SK-MEL-5 (cell line): ENCODE measurements at places on chromosomes 7 and 10. TPM values are rescaled to one million over a fixed set of nuclear protein-coding genes. Genes with fewer than 3 reads are reported as not detected.
A peak's percentile ranks its signal among the peaks of the same experiment; 100 is the strongest.

DNA sequence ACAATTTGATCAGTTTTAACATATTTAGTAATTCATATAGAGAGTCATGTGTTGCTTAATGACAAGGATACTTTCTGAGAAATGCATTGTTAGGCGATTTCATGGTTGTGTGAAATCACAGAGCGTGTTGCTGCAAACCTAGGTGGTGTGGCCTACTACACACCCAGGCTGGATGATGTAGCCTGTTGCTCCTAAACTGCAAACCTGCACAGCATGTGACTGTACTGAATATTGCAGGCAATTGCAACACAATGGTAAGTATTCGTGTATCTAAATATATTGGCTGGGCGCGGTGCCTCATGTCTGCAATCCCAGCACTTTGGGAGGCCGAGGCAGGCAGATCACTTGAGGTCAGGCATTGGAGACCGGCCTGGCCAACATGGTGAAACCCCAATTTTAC, 73.7 kb upstream of the BAIAP2L1 start:
- no peak for DNase-seq

DNA sequence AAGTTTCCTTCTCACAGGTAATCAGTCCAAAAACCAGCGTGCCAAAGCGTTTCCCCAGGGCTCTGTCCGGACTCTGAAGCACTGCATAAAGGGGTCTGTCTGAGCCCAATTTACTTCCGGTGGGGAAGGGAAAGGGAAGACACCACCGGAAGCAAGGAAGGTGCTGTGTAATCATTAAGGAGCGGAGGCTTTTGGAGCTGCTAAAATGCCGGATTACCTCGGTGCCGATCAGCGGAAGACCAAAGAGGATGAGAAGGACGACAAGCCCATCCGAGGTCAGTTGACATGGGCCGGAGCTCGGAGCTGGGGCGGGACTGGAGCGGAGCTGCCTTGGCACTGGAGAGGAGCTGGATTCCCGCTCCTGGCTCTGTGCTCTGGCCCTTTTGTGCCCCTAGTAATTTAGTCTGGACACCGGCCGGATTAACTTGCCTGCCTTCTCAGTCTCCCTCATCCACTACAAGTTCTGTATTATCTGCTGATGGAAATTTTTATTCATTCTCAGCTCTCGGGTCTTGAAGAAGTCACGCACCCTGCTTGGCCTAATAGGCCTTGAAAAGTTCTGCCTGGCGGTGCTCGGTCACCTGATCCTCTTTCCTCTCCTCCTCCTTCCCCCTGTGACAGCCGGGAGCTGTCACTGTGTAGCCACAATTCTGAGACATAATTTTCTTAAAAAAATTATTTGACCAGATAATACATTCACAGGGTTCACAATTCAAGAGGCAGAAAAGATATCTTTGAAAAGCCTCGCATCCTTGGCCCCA, at the start of gene PSMC2:
TSS of gene PSMC2 (plus strand) at position 137 of the 761 bp plus-strand sequence. CDS start at position 206, 69 bp downstream.
- DNase-seq = peak; percentile 96

- no peak for DNase-seq
Observed at GRCh38 chr7:30975256-30975899, 11.6 kb downstream of the GHRHR start.

- no peak for DNase-seq
Observed at GRCh38 chr7:24825381-24825794, 68.1 kb upstream of the GSDME start.

GRCh38 chr7:150435390-150436073, 14.9 kb upstream of the GIMAP8 start:
- no peak for DNase-seq

DNA sequence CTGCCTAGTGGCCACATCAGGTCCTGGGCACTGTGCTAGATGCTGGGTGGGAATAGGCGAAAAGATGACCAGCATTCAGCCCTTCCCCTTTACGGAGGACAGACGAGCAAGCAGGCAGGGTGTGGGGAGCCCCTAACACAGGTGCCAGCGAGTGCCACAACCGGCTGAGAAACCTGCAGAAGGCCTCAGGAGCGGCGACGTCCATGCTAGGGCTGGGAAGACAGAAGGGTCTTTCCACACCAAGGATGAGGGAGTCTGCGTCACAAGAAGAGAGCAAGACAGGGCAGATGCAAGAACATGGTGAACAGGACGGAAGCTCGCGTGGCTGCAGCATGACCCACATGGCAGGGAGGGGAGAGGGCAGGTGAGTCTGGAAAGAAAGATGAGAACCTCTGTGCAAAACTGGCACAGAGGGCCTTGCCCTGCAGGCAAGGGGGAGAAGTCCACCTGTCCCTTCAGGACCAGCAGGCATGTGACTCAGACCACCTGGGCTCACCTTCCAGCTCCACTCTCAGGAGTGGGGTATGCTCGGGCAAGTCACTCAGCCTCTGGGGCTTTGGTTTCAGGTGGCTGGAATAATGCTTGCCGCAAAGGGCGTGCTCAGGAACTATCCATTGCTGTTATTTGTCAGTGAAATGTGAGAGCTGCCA, 36.6 kb downstream of the KCNH2 start:
- DNase-seq = no peak

DNA sequence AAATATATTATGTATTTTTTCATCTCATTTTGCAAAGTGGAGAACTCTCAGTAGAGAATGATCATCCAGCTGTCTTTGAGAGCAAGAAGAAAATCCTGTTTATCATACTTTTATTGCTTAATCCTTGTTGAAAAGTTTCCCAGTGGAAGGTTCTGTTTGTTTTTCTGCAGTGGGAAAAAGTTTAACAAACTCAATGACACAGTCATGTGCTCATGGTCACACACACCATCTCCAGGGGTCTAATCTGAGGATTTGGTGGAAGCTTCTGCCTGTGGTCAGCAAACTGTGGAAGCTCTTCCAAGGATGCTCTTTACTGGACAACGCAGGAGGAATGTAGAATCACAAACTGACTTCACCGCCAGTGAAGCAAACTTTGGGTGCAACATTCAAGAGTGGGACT, 1003.9 kb downstream of the SORCS3 start:
- DNase-seq = no peak

GRCh38 chr7:18570890-18571478, 75.4 kb downstream of the HDAC9 start:
- peak; percentile 83 for DNase-seq

DNA sequence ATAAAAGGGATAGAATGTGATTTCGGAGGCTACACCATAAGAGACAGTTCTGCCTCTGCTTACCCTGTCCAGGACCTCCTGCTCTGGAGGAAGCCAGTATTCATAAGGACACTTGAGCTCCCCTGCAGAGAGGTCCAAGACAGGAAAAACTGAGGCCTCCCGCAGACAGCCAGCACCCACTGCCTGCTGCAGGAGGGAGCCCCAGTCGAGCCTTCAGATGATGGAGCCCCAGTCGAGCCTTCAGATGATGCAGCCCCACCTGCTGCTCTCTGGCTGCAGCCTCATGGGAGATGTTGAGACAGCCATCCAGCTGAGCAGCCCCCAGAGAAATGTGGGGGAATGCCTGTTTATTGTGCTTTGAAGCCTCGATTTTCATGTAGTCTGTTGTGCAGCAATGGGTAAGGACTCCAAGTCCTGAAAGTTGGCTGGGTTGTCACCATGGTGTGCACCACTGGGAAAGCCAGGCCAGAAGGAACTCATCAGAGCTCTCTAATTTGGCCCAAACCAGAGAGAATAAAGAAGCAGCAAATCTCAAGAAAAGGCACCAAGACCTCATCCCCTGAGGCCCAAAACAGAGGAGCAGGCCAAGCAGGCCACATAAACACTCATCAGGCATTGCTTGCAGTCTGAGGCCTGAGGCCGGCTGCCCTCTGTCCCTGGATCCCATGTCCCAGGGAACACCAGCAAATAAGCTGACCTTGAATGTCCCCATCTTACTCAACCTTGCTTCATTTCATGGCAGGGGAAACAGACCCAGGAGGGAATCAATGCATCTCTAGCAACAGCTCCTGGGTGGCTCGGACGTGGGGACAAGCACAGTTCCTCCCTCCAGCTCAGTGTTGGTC, 30.9 kb downstream of the CALML5 start:
- DNase-seq = no peak

DNA sequence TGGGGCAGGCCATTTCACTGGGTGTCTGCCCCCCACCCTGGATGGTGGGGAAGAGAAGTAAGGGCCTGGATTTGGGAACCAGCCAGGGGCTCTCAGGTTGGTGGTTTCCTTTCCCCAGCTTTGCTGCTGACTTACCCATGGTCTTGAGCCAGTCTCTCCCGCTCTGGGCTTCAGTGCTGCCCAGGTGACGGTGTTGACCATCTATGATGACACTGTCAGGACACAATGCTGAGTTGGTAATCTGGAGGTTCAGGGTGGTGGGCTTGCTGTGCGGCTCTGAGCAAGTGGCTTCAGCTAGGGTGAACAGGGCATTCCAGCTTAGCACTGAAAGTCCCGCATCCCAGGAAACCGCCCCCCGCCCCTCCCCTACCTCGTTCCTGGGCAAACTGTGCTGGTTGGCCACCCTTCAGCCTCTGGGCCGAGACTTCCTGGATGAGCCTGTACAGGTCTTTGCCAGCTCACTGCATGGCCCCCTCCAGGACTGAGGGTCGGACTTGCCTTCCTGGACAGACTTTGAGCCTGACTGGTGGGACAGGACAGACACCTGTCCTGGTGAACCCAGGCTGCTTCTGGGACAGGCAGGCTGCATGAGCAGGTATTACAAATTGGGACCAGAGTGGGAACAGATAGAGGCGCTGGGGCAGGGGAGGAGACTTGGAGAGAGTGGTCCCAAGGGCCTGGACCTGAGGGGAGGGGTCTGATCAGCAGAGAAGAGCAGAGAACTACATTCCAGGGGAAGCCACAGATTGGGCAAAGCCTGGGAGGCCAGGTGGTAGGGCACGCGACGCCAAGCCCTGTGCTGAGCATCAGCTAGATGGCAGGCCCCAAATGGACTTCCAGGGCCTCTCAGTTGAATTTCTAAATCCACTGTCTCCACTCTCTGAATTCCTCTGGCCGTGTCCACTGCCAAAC, 19.9 kb upstream of the ZMIZ1 start:
- DNase-seq = no peak

DNA sequence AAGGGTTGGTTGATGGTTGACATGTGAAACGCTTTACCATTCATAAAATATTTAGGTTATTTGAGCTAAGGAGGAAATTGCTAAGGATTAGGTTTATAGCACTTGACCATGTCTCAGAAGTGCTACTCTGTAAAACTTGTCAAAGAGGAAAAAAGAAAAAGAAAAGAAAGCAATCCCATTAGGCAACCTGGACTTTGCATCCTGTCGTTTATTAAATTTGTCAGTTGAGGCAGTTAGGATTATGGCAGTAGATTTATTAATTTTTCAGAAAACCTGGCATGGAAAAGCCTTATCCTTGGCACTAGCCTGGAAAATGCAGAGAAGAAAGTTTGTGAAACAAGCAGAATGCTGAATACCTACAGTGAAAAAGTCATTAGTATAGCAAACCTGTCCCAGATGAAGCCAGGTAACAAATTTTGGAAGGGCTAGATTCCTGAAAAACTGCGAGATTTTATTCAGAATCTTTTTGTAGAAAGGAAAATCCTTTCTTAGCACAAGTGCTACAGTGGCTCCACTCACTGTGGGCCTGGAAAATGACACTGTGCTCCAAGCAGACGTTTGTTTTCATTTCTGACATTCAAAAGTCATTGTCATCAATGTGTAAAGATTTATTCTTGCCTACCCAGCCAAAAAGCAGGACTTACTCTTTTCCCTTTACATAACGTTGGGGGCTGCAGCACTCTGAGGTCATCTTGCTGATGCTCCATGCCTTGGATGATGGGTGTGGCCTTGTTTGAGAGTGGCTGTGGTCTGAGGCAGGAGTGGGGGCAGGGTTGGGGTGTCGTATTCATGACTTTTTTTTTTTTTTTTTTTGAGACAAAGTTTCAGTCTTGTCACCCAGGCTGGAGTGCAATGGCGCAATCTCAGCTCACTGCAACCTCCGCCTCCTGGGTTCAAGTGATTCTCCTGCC, 664.9 kb downstream of the SUGCT start:
- DNase-seq = no peak

DNA sequence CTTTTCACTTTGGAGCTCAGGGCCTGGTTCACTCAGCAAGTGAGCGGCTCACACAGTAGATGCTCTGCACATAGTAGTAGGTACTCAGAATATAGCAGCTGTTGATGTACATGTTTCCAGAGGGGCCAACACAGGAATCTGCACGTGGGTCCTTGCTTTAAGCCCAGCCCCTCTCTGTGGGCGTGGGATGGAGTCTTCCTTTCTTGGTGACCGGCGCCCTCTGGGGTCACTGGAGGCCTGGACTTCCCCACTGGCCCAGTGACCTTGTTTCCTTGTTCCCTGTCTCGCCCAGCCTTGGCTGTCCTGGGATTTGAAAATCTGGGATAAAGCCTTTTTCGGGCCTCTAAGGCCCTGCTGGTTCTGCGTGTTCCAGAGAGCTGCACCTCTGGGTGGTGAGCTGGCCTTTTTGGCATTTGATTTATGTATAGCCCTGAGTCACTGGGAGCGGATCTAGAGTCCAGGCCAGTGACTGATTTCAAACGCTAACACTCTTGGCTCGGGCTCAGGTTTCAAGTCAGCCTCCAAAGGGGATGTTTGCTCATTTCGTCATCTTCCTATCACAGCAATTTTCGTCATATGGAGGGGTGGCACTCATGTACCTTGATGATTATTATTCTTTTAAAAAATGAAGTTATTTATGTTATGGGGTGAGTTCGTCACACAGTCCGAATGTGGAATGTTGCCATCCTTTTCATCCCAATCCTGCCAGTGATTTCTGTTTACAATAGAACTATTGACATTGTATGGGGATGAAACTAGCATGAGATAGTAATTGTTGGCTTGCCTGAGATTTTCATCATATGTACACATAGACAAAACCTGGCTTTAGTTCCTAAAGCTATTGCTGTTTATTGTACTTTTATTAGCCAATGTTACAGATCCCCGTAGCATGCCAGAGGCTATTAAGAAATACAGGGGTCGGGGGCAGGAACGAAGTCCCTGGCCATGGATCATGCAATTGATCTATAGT, 65.5 kb downstream of the CUX1 start:
- DNase-seq = peak; percentile 96

GRCh38 chr10:129078346-129078745, 388.7 kb upstream of the MGMT start:
- DNase-seq = no peak

DNA sequence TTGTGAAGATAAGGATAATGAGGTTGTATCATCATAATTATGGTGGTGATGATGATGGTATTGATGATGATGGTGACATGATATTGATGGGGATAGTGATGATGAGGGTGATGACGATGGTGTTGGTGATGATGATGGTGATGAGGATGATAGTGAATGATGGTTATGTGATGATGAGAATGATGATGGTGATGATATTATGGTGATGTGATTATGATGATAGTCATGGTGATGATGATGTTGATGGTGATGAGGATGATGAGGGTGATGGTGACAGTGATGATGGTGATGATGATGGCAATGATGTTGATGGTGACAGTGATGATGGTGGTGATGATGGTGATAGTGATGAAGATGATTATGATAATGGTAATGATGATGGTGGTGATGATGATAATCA, 299.9 kb upstream of the ADARB2 start:
- no peak for DNase-seq

The NUTM2B gene
- total RNA-seq = 0.53 and 0.67 TPM in 2 replicates

The GCK gene
- not detected in 2 replicates for total RNA-seq

The POM121 gene
- total RNA-seq = 9.2 and 12.8 TPM in 2 replicates

The ARMC3 gene
- 0.32 TPM in 1 of 2 replicates, not detected in the other for total RNA-seq

The PARD3 gene
- total RNA-seq = 42.4 and 44.2 TPM in 2 replicates

The NKX1-2 gene
- total RNA-seq = 4.9 and 5.6 TPM in 2 replicates
